Heart right ventricle (tissue), 16 donors: ENCODE measurements at places on chromosomes 3 and 15. TPM values are rescaled to one million over a fixed set of nuclear protein-coding genes. Genes with fewer than 3 reads are reported as not detected.

- DNase-seq: peak; percentile 86
Measured at GRCh38 chr3:48548729-48549705, 7.6 kb downstream of the PFKFB4 start.

DNA sequence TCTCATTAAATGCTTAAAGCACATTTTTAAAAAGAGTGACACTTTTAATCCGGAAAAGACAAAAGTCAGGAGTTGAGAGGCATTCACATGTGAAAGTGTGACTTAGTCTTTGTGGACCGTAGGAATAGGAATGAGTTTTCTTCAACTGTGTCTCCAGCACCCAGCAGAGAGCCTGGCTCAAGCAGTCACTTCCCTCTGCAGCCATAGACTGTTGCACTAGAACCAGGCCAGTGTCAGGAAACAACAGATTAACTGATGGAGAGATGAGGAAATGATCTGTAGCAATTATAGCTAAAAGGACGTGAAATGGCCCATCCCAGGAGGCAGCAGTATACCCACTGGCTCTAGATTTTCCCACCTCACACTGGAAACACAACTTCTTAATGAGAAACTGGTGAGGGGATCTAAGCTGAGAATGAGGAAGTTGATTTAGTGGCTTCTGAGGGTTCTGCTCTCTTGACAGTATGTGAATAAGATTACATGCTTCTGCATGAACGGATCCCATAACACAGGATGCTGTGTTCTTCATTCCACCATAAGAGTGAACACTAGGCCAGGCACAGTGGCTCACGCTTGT lies 19.8 kb downstream of the CFAP92 start:
- no peak for DNase-seq

KLHL24 gene
- 274 TPM for total RNA-seq

ST8SIA2 gene
- total RNA-seq: 7.6 TPM
